Inflammatory macrophage treated with lipopolysaccharide for 1 hour (primary cell): ENCODE measurements at places on chromosomes 4 and X.

- DNase-seq: no peak
Observed at GRCh38 chr4:177517862-177518261, 75.6 kb upstream of the AGA start.

- DNase-seq: no peak
Observed at GRCh38 chr4:148071009-148071408, 339.1 kb downstream of the ARHGAP10 start.

DNA sequence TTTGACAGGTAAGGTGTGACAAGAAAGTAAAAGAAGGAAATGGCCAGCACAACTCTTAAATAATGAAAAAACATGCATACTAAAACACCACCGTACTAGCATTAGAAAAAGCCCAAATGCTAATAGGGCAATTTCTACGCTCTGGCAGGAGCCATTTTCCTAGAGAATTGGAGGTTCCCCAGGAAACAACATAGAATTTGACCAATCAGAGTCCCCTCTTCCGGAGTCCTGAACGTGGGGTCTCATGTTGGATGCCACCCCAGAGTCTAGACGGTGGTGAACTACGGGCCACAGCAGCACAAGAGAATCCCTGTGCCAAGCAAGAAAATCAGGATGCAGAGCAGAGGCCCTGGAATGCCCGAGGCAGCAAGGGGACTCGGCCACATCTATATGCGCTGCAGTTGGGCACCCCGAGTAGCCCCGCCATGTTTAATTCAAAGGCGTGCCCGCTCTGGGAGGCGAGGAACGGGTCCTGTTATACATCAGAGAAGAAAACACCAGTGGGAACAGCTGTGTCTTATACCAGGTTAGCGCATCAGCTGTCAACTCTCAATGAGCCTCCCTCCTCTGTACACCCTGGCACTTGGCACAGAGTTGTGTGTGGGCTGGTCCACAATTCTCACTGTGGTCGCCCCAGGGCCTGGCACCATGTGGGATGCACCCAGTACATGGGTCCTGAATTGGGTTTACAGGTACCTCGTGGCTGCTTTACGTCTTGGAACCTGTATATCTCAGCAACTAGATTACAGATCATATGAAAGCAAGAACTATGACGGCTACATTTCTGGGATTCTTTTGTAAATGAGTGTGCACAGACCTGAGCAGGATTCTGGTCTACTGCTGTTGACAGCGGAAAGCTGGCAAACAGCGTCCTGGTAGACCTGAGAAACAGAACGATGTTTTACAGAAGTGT, 52.1 kb downstream of the SEL1L3 start:
- DNase-seq: no peak

DNA sequence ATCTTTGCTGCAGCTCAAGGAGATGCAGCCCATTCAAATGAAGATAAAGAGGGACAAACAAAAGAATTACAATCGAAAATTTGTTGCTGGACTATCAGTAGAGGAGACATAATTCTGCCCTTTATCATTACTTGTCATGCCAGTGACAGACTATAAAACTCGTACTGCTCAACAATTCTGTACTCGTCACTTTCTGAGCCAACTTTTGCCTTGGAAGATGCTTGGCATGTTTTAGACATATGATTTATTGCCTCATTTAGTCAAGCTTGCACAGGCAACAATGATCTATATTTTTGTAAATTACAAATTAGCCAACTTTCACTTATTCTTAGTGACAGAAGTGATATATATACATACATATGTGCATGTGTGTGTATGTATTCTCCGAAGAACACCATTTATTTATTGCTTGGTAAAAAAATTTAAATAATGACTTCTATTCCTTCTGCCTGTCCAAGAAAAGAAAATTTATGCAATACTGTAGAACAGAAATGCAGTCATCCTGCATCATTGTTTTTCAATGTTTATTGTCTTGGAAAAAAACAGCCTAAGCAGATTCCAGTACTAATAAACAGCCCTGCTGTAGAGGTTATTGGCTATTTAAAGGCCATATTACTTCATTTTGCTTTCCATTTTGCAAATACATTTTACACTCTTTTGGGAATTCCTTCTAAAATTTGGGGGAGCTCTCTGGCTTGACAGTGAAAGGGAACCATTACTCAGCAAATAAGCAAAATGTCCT, 374.9 kb upstream of the GALNT7 start:
- DNase-seq: no peak

DNA sequence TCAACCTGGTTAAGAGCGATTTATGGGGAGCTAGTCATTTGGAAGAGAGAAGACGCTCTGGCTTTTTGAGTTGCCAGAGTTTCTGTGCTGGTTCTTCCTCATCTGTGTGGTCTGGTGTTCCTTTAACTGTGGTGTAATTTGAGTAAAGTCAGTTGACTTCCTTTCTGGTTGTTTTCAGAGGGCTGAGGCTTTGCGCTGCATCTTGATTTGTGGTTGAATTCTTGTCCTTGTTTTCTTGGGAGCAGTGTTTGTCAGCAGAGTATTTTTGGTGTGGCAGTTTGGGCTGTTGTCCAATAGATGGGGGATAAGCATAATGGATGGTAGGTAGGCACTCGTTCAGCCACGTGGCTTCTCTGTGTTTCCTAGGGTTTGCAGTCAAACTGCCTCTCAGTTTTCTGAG, 2143.2 kb upstream of the TENM3 start:
- peak; percentile 32 for DNase-seq

DNA sequence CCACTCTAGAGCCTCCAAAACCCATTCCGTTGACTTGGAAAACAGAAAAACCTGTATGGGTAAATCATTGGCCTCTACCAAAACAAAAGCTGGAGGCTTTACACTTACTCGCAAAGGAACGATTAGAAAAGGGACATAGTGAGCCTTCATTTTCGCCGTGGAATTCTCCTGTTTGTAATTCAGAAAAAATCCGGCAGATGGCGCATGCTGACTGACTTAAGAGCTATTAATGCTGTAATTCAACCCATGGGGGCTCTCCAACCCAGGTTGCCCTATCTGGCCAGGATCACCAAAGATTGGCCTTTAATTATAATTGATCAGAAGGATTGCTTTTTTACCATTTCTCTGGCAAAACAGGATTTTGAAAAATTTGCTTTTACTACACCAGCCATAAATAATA, 60.8 kb downstream of the ZNF732 start:
- peak; percentile 42 for DNase-seq

- DNase-seq: no peak
Observed at GRCh38 chrX:41789374-41789773, 65.4 kb downstream of the GPR82 start.

DNA sequence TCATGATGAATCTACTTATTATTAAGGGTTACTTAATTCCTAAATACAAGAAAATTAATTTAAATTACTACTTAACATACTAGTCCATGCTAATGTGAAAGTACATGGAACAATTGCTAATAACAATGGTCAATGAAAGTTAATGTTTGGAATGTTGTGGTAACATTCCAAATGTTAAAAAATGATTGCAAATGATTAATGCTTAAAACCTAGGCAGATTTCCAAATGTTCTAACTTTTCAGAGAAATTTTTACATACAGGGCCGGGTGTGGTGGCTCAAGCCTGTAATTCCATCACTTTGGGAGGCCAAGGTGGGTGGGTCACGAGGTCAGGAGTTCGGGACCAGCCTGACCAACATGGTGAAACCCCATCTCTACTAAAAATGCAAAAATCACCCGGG, 1851.3 kb upstream of the PCDH7 start:
- DNase-seq: no peak
